ENCODE measurements at places on chromosomes 13 and 19.

DNA sequence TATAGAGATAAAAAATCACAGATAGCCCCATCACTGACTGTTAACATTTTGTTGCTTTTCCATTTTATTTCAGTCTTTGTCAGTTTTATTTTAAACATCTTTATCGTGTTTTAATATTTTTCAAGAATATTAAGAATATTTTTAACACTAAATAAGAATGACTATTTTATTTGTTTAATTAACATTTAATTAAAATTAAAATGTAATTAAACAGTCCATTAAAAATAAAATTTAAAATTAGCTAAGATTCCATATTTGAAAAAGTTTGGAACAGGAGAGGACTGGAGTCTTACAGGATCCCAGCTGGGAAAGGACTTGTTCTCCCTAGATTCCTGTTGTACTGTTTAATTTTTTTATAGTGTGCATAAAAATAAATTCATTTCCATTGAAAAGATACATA is 54.5 kb downstream of the RGCC start:
- DNase-seq: no peak

DNA sequence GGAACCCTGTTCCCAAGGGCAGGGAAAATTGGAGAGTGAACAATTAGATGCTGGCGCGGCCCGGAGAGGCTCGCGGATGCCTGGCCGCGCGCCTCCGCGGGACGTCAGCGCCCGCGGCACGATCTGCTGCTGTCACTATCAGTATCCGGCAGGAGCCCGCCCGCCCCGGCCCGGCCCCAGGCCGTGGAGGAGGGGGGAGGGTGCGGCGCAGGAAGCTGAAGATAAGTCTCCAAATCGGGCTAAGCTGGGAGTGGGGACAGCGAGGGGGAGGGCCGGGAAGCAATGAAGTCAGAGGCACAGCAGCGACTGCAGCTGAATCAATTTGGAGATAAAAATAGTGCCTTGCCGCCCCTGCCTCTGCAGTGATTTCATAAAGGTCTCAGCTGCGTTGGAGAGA is 441.5 kb upstream of the KLF12 start:
- DNase-seq: peak; percentile 30

DNA sequence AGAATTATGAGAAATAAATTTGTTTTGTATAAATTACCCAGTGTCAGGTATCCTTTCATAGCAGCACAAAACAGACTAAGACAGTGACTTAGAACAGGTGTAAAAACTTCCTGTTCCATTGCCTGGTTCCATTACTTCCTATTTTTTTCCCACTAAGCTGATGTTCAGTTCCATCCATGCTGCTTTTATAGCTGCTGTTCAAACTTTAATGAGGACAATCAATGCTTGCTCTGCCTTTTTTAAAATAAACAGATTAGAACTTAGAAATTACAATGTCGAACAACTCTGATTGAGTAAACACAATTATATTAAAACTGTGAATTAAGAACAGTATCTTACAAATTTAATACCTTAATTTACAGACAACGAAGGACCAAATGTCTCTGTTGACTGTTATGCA is 818.9 kb downstream of the OLFM4 start:
- no peak for DNase-seq

- peak; percentile 53 for DNase-seq
Observed at GRCh38 chr19:1057176-1057855, 9.7 kb upstream of the ARHGAP45 start.

DNA sequence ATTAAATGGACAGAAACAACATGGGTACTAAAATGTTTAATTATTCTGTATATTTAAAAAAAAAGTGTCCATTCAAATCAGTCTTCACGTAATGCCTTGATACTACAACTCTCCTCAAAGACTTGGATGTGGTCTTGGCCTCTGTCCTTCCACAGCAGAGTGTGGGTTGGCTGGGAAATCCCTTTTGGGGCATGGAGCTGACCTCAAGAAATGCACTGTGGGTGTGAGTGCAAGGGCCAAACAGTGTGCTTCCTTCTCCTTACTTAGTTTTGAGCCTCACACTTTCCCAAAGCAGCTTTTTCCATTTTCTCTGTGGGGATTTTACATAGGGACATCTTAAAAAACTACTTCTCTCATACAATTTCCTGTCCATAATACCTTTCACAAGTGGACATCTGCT is 607.4 kb downstream of the EFNB2 start:
- DNase-seq: no peak

GRCh38 chr13:58032676-58033460 is 401.3 kb downstream of the PCDH17 start:
- no peak for DNase-seq

DNA sequence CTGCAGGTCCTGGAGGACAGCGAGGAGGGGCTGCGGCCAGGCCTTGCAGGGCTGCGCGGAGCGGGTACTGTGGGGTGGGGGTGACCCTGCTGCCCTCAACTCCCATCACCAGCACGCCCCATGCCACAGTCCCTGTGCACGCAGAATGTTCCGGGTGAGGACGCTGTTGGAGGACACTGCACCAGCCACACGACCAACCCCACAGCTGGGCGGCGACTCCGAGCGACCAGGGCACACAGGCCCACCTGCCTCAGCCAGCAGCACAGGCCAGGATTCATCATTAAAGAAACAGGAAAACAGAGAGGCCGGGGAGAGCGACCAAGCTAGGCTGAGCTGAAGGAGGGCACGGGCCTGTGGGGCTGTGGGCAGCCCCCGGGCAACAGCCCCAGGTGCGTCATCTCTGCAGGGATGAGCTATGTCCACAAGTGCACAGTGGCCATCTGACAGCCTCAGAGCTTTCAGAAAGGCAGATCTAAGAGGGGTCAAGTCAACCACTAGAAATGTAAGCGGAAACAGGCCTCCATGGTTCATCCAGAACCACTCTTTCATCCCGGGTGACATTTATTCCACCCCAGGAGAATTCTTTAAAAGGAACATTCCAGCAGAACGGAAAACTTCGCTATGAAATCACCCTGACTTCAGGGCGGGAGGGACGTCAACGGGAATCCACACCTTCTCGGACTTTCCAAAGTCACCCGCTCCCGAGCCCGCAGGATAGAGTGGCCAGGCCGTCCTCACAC is 1.5 kb downstream of the GAS6 start:
- no peak for DNase-seq

Data from activated CD4-positive, alpha-beta T cell treated with anti-CD3 and anti-CD28 coated beads, Interleukin-2, amount 50 U/mL, for 1 hour (primary cell).